ENCODE measurements at places on chromosomes 2 and 18.

GRCh38 chr2:95361216-95361980 is 41.1 kb upstream of the FAHD2A start:
- no peak for DNase-seq

- no peak for DNase-seq
These were observed 298.7 kb upstream of the COL3A1 start for GRCh38 chr2:188675391-188676009.

- no peak for DNase-seq
These were observed 86.0 kb upstream of the ACVR2A start for GRCh38 chr2:147758821-147759220.

- no peak for DNase-seq
These were observed 399.8 kb downstream of the TXNL1 start for GRCh38 chr18:56238576-56238975.

DNA sequence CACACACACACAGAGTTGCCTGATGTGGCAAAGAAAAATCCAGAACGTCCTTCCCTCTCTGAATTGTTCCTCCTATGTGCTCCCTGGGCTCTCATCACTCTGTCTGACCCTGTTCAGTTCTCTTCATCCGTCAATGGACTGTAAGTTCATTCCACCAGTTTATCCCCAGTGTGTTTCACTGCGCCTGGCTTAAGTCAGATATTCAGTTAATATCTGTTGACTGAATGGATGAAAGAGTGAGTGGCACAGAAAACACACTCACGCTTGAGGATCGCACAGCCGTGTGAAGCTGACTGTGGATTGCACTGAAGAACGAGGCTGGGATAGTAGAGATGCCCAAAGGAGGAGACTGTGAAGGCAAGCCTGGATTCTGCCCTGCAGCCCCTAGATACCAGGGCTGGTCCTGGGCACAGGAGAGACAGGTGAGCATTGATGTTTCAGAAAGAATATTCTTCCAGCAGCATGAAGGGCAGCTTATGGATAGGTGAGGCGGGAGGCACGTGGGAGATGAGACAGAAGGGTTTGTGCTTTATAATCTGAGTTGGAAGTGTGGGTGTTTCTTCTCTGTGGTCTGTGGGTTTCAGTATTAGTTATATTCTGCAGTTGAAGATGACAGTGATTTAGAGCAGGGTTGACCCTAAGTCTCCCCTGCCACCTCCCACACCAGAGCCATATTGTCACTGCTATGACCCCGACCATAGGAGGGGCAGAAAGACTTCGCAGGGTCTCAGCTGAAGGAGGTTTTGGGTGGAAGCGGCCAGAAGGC is 129.9 kb downstream of the SOCS6 start:
- DNase-seq = no peak

Data from activated CD4-positive, alpha-beta T cell treated with anti-CD3 and anti-CD28 coated beads, Interleukin-2, amount 50 U/mL, for 1 hour (primary cell).